IgD-negative memory B cell (primary cell): ENCODE measurements at places on chromosomes 4 and X. TPM values are rescaled to one million over a fixed set of nuclear protein-coding genes. Genes with fewer than 3 reads are reported as not detected.

PAGE1 gene
- polyA plus RNA-seq = not detected

SLC10A6 gene
- not detected for polyA plus RNA-seq

PCDH19 gene
- polyA plus RNA-seq = not detected

CFP gene
- polyA plus RNA-seq = 0.95 TPM

FHDC1 gene
- polyA plus RNA-seq = 0.06 TPM

AREG gene
- 3.9 TPM for polyA plus RNA-seq

ODAM gene
- not detected for polyA plus RNA-seq

ZNF157 gene
- 0.44 TPM for polyA plus RNA-seq

TMPRSS11A gene
- polyA plus RNA-seq = not detected

KLHL13 gene
- not detected for polyA plus RNA-seq
